HepG2 (cell line): ENCODE measurements at places on chromosomes 5 and 9. TPM values are rescaled to one million over a fixed set of nuclear protein-coding genes. Genes with fewer than 3 reads are reported as not detected.

The SLC34A1 gene
- 0.20 TPM in 1 of 2 replicates, not detected in the other for total RNA-seq

The MYMK gene
- not detected in 2 replicates for total RNA-seq

The FUT7 gene
- not detected in 2 replicates for total RNA-seq

The SNX30 gene
- total RNA-seq = 12.4 and 18.9 TPM in 2 replicates

The ADAMTS16 gene
- total RNA-seq = 0.02 and 0.07 TPM in 2 replicates

The DPH7 gene
- total RNA-seq = 22.6 and 31.6 TPM in 2 replicates

The MOB3B gene
- 0.03 and 0.09 TPM in 2 replicates for total RNA-seq

The NUTM2G gene
- not detected in 2 replicates for total RNA-seq

The GABRB2 gene
- total RNA-seq = not detected in 2 replicates

The SHB gene
- total RNA-seq = 14.7 and 19.4 TPM in 2 replicates

The RNF208 gene
- 1.8 and 2.1 TPM in 2 replicates for total RNA-seq

The NPR3 gene
- total RNA-seq = not detected in 2 replicates

The PCDHA1 gene
- not detected in 2 replicates for total RNA-seq

The NDUFA8 gene
- total RNA-seq = 71.7 and 112 TPM in 2 replicates

The PTBP3 gene
- 52.8 and 79.5 TPM in 2 replicates for total RNA-seq

The ENTREP1 gene
- total RNA-seq = not detected in 2 replicates

The FBP2 gene
- total RNA-seq = not detected in 2 replicates

The MEIKIN gene
- not detected in 2 replicates for total RNA-seq

The PCSK1 gene
- total RNA-seq = not detected in 2 replicates

The ABCA1 gene
- 40.0 and 63.8 TPM in 2 replicates for total RNA-seq

The DEPDC1B gene
- 51.3 and 78.3 TPM in 2 replicates for total RNA-seq

The CDKN2AIPNL gene
- total RNA-seq = 46.5 and 51.2 TPM in 2 replicates

The SLC46A2 gene
- total RNA-seq = not detected in 2 replicates

The FGF10 gene
- not detected in 2 replicates for total RNA-seq

The LCN15 gene
- total RNA-seq = 0.29 and 1.3 TPM in 2 replicates

The TERT gene
- 1.2 and 5.9 TPM in 2 replicates for total RNA-seq

The WNT8A gene
- not detected in 2 replicates for total RNA-seq

The CD14 gene
- total RNA-seq = 0.70 and 1.7 TPM in 2 replicates

The OCLN gene
- total RNA-seq = 28.4 and 34.8 TPM in 2 replicates

The CTXN3 gene
- total RNA-seq = not detected in 2 replicates

The PCDHGA2 gene
- 0.04 TPM in 1 of 2 replicates, not detected in the other for total RNA-seq

The ZBTB26 gene
- total RNA-seq = 4.5 and 5.6 TPM in 2 replicates

The VCAN gene
- 0.83 and 1.2 TPM in 2 replicates for total RNA-seq

The SRD5A1 gene
- 6.1 and 7.1 TPM in 2 replicates for total RNA-seq

The TXNDC8 gene
- total RNA-seq = not detected in 2 replicates

The RAD23B gene
- 133 and 159 TPM in 2 replicates for total RNA-seq

The CSNK1G3 gene
- total RNA-seq = 31.5 and 35.4 TPM in 2 replicates

The OTP gene
- not detected in 2 replicates for total RNA-seq

The SPINK4 gene
- total RNA-seq = 0.53 and 0.98 TPM in 2 replicates

The OMD gene
- not detected in 2 replicates for total RNA-seq

The ZNF454 gene
- total RNA-seq = not detected in 2 replicates
